ENCODE measurements at places on chromosomes 7 and 10.

DNA sequence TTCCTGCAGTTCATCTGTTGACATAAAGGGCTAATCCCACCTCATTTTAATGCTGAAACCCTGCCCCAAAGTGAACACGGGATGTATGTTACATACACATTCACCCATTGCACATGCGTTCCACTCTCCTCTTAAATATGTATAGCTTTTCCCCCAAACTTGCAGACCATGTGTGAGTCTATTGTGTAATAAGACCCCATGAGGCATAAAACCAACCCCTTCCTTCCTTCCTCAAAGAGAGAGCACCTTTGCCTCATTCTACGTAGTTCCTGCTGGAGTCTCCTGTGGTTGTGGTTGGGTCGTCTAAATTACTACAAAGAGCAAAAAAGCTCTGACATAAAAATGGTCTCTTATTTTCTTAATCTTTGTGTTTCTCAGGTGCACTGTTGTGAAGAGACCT lies 345.7 kb upstream of the KLF6 start:
- DNase-seq = no peak

- DNase-seq = peak; percentile 24
These were observed 14.0 kb downstream of the SLC29A4 start for GRCh38 chr7:5296611-5297226.

GRCh38 chr7:120327054-120327453 lies 54.1 kb downstream of the KCND2 start:
- DNase-seq = no peak

- peak; percentile 94 for DNase-seq
These were observed 6.1 kb upstream of the UBE2H start for GRCh38 chr7:129958643-129959470.

DNA sequence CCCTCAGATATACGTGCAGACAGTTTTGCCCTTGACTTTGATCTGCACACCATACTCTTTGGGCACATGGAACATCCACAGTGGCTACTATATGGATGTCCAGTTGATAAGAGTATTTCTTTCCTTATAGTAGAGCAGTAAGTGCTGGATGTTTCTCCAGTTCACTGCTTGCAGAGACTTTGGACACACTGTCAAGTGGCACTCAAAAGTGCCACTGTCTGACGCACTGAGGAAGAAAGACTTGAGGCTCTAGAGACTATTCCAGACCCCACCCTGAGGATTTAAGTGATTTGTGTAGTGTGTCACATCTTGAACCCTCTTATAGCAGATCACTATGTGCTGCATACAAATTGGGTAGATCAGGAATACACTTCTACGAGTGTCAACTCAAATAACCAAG lies 179.1 kb downstream of the GNAI1 start:
- no peak for DNase-seq

- DNase-seq = peak; percentile 28
These were observed 117.7 kb downstream of the CCNY start for GRCh38 chr10:35453855-35454532.

DNA sequence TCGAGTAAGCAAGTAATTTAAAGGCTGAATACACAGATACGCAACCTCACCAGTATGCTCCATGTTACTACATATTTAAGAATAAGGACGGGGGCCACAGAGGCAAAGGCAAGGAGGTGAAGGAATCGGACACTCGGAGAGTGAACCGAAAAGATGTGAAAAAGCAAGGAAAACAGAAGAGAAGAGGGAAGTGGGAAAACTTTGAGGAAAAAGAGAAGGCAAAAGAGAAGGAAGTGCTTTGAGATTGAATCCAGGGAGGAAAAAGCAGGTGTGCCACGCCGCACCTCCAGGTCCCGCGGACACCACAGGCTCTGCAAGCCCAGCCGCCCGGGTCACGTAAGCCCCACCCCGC lies 367 bp upstream of the AVL9 start:
- no peak for DNase-seq

- peak; percentile 41 for DNase-seq
These were observed 120.5 kb downstream of the GALNT11 start for GRCh38 chr7:152145853-152146466.

DNA sequence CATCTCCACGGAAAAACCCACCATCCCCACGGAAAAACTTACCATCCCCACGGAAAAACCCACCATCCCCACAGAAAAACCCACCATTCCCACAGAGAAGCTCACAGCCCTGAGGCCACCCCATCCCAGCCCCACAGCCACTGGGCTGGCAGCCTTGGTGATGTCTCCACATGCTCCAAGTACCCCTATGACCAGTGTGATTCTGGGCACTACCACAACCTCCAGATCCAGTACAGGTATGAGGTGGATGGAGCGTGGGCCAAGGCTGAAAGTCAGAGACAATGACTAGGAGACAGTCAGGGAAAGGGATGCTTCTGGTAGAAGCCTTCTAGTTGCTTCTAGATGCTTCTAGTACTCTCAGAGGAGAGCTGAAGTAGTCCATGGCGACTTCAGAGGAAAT lies 19.6 kb downstream of the ZAN start:
- DNase-seq = no peak

- peak; percentile 64 for DNase-seq
These were observed 35.1 kb downstream of the FHIP2A start for GRCh38 chr10:114856544-114857287.

DNA sequence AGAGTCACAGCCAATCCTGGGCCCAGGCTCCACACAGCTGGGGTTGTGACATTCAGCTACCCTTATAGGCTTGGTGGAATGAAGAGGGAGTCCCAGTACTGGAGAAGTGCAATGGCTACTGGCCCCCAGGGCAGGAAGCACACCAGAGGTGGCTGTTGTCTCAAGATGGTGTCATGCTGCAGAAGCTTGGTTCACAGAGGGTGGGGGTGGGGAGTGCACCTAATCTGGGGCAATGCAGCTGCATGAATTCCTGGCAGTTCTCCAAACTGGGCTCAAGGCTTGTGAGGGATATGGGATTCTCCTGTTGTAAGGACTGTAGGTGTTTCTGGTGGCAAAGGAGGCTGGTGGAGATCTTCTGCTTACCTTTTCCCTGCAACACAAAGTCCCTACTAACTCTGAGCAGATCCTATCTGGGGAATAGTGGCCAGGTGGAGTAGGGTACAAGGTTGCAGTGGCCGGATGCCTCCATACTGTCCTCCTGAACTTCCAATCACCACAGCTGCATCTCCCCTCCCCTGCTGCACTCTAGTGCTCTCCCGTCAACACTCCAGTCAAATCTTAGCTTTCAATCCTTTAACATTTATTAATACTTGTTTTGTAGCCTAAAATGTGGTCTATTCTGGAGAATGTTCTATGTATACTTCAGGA lies 27.4 kb upstream of the PLA2G12B start:
- no peak for DNase-seq

DNA sequence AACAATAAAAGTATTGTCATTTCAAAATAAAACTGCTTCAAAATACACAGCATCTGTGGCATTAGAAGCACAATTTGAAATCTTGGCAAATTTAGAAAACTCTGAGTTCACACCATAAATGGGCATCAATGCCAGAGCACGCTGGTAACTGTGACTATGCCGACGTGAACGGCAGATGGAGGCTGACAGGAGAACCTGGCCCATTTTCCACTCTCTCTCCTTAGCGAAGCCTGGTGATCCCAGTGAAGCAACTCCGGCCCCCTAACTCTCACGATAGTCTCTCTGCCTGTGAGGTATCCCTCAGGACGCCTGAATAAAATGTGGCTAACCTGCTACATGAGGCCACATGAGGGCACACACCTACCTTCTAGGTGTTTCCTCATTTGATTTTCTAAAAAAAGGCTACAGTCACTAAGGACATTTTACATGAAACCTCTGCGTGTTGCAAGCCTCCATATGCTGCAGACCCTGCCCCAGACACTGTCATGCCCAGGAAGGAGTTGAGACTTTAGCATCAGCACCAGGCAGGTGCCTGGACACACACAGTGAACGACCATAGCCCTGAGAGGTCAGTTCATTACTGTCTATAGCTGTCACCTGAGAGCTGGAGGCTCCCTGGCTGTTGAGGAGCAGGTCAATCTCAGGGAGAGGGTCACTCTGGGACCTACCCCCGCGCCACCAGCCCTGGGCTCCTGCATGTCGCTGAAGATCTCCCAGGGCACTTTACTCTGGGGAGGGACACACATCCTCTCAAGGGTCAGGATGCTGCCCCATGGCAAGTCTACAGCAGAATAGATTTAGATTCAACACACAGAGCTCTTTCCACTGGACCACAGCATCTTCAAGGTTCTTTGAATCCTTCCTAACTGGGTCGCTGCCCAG lies 62.9 kb upstream of the CAMK2B start:
- DNase-seq = no peak

DNA sequence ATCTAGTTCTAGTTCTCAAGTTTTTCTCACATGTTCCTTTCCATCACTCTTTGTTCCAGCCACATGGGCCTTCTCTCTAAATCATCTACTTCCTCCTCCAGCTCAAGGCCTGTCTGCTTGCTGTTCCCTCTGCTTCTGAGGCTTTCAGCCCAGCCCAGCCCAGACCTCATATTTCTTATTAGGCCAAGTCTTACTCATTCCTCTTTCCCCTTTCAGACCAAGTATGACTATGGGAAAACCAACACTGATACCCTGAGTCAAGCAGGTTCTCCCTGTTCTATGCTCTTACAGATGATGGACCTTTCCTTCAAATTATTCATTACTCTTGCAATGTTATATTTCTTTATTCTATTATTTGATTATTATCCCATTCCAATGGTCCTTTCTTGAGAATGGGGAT lies 80.3 kb upstream of the SEM1 start:
- no peak for DNase-seq

DNA sequence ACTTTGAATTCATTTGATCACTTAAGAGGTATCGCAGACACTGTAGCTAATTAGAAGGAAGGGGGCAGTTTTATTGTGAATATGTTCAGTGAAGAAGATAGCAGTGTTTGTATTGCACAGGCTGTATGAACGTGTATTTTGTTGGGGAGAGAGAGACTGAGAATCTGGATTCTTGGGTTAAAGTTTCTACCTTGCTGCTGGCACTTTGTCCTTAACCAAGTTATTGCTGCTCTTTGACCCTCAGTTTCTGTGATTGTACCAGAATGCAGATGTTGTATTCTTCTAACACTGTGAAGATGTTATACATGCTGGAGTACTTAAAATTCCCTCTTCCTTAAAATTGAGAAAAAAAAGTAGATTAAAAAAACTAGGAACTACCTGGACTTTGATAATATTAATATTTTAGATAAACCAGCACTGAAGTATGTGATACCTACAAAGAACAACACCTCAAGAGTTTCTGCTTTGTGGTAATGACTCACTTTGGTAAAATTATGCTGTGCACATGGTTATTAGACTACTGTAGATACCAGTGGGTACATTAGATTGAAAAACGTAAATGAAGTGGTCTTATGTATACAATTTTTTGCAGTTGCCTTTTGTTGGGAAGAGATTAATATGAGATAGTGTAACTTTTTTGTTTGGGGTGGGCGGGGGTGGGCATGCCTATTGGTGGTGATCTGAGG lies 321.3 kb downstream of the AUTS2 start:
- DNase-seq = no peak

DNA sequence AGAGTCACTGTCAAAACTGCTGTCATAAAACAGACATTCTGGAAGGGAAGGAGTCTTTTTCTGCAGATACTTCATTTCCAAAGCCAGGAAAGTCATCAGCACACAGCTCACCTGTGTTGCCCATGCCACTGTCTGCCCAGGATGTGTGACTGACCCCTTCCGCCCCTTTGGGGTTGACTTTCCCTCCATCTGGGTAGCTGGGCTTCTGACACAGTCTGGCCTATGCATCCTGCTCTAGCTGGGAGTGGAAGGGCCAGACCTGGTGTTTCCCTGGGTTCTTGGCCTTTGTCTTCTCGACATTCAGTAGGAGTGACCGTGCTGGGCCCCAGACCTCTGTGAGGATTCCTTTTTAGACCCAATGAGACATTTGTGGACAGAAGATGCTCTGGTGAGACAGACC lies 378.9 kb upstream of the NUPR2 start:
- DNase-seq = no peak

GRCh38 chr10:28298951-28299350 lies 3.9 kb downstream of the MPP7 start:
- DNase-seq = no peak

DNA sequence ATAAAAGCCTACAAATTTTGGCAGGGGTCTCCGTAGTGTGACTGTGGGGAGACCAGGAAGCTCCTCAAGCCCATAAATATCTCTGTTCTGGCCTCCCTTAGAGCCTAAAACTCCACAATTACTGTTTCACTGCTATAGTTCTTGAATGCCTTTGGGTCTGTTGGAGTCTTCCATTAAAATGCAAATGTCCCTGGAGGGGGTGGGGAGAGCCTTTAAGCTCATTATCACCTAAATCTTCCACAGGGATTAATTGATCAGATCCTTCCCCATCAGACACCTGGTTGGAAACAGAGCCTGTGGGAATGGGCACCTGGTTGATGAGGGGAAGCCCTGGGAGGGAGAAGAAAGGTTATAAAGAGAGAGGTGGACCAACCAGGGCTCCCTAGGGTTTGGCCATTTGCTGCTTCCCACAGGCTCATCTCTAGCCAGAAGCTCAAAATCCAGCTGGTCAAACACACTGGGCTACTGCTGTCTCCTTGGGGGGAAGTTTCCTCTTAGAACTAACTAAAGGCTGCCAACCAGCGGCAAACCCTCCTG lies 718.2 kb downstream of the LRMDA start:
- no peak for DNase-seq

DNA sequence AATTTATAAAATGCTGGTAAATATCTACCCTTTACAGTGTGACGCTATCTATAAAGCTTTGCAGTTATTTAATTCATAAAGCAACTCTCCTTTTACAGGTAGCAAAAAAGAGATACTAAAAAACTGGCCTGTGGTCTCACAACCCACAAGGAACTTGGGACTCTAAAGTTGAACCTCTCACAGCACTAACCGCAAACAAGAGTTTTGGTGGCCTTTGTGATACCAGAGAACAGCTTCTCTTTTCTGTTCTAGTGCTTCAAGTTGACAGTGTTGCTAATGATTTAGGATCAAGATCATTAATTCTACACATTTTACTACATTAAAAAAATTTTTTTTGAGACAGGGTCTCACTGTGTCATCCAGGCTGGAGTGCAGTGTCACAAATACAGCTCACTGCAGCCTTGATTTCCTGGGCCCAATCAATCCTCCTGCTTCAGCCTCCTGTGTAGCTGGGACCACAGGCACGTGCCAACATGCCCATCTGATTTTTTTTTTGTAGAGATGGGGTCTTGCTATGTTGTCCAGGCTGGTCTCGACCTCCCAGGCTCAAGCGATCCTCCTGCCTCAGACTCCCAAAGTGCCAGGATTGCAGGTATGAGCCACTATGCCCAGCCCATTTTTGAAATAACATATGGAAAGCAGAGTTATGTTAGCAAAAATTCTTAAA lies 56.0 kb upstream of the ST8SIA6 start:
- DNase-seq = no peak

GRCh38 chr7:101870361-101871062 lies 53.1 kb downstream of the CUX1 start:
- DNase-seq = peak; percentile 70

- no peak for DNase-seq
These were observed 205.2 kb downstream of the STK31 start for GRCh38 chr7:23915236-23915635.

DNA sequence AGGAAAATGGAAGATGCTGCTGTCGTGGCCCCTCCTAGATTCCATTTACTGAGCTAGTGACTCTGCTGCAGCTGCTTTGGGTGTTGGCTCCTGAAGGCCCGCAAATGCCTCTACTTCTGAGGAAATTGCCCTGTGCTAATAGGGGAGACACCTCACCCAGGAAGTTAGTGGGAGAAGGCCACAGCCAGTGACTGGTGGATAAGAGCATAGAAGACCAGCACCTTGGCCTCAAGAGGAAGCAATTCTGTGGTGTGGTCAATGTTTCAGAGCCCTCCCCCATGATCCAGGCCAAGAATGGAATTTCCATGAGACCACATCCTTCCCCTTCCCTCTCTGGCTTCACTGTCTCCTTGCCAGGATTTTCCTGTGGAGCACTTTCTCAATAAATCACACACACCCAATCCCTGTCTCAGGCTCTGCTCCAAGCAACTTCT lies 25.0 kb upstream of the FZD1 start:
- peak; percentile 88 for DNase-seq
